ENCODE measurements at places on chromosomes 2 and 18. TPM values are rescaled to one million over a fixed set of nuclear protein-coding genes. Genes with fewer than 3 reads are reported as not detected.

DNA sequence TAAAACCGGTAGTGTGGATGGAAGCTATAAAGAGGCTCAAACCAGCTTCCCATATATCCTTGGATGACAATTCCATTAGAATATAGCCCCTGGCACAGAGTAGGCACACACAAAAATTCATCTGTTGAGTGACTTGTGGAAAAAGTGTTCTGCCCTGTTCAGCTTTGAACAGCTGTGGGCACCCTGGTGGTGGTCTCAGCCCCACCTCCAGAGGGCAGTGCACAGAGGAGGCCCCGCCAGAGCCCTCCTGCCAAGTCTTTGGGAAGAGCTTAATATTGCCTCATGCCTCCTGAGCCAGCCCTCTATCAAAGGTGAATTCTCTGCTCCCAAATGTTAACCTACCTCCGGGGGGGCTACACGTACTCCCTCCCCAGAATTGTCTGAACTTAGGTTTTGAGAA is 30.4 kb downstream of the EPAS1 start:
- H3K4me1 ChIP-seq, result peaks cover 100% of the 10 kb centered on the region
- H3K36me3 ChIP-seq, result no peaks in the 10 kb centered on the region
- DNase-seq, result no peak
- H3K27me3 ChIP-seq, result no peaks in the 10 kb centered on the region

DNA sequence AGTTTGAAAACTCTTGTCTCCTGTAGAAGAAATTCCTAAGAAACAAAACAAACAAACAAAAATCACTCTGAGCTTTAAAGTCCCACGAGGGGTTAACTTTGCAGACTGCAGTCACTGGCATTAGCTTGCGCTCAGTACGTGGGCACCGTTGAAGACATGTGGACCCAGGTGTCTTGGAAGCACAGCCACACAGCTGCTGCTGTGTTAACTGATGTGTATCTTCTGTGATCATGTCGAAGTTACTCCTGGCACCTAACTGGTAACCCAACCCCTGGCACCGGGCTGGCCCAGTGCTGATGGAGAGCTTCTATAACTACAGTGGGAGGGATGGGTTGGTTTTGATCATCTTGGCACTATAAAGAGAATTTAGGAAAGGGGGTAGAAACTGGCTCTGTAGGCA is 51.6 kb upstream of the FHL2 start:
- peaks cover 10% of the 10 kb centered on the region for H3K4me1 ChIP-seq
- H3K27ac ChIP-seq, result no peak overlapping the region
- no peaks in the 10 kb centered on the region for H3K27me3 ChIP-seq

DNA sequence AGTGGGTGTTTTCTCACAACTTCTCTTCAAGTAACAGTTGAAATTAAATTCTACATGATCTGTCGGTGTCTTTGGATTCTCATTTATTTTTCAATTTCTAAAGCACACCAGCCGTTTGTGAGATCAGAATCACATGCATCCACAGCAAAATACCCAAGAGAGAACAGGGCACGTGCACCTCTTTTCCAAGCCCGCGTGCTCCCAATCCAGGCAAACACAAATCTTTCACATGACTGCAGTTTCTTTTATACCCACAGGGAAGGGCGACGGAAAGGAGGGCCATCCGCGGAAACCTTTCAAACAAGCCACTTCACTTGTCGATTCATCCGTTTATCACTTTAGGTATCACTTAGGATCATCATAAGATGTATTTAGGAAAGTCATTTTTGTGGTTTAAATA is 13.0 kb upstream of the DAPL1 start:
- H3K36me3 ChIP-seq, result no peaks in the 10 kb centered on the region
- no peak overlapping the region for H3K27ac ChIP-seq

- H3K27me3 ChIP-seq, result no peaks in the 10 kb centered on the region
- no peak for DNase-seq
Measured at GRCh38 chr2:105798595-105798994, 53.9 kb downstream of the NCK2 start.

DNA sequence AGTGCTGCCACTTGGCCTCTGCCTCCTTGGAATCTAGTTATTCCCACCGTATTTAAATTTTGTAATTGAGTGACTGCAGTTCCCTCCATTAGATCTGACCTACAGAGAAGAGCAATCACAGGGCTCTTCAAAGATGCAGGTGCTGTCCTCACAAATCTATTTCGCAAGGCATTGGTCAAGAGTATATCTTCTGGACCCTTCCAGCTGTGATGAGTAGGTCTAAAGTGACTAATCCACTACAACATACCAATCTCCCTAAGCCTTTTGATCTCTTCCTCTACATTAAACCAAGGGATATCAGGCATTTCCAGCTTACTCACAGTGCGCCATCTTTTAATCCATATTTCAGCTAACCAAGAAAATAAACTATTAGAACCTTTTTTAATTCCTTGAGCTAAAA is 65.1 kb upstream of the COL3A1 start:
- H3K4me1 ChIP-seq, result no peaks in the 10 kb centered on the region
- H3K27ac ChIP-seq, result no peak overlapping the region
- H3K27me3 ChIP-seq, result no peaks in the 10 kb centered on the region

PLCL1 gene
- total RNA-seq, result not detected

- peak within 1 kb of the TSS; percentile 73 for H3K4me3 ChIP-seq
- no peaks in the 10 kb centered on the region for H3K36me3 ChIP-seq
- H3K27me3 ChIP-seq, result peaks cover 64% of the 10 kb centered on the region
- H3K4me1 ChIP-seq, result peaks cover 20% of the 10 kb centered on the region
- no peak within 1 kb of the TSS for H3K27ac ChIP-seq
Measured at GRCh38 chr2:171522052-171522787, at the start of gene CYBRD1. Gene CYBRD1, plus strand, starts transcription at chr2:171522474. Its CDS starts 72 bp downstream, at chr2:171522546.

GRCh38 chr2:120486441-120486840 is 140.5 kb downstream of the INHBB start:
- H3K27ac ChIP-seq, result no peak overlapping the region
- H3K4me3 ChIP-seq, result no peak overlapping the region
- no peaks in the 10 kb centered on the region for H3K36me3 ChIP-seq
- peaks cover 45% of the 10 kb centered on the region for H3K4me1 ChIP-seq

GRCh38 chr2:9434489-9434888 is 11.0 kb downstream of the CPSF3 start:
- no peaks in the 10 kb centered on the region for H3K27me3 ChIP-seq
- H3K27ac ChIP-seq, result no peak overlapping the region
- no peak for DNase-seq
- peaks cover 8% of the 10 kb centered on the region for H3K36me3 ChIP-seq

GRCh38 chr2:52343706-52344266 is 1311.9 kb upstream of the NRXN1 start:
- H3K36me3 ChIP-seq, result no peaks in the 10 kb centered on the region
- no peaks in the 10 kb centered on the region for H3K27me3 ChIP-seq
- H3K4me1 ChIP-seq, result no peaks in the 10 kb centered on the region

DNA sequence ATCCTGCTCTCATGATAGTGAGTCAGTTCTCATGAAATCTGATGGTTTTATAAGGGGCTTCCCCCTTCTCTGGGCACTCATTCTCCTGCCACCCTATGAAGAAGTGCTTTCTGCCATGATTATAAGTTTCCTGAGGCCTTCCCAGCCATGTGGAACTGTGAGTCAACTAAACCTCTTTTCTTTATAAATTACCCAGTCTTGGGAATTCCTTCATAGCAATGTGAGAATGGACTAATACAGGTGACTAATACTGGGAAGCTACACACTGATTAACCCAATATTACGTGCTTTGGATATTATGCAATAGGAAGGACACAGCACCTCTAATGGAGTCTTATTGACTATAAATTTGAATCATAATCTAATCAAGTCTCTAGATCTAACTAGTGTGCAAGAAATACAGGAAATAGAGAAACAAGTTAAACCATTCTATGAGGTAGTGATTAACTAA is 107.2 kb upstream of the ETAA1 start:
- no peaks in the 10 kb centered on the region for H3K36me3 ChIP-seq
- no peak overlapping the region for H3K4me3 ChIP-seq
- DNase-seq, result no peak
- H3K4me1 ChIP-seq, result no peaks in the 10 kb centered on the region

OTX1 gene
- total RNA-seq, result 3.0 TPM

GRCh38 chr18:10455726-10456453 is 1.5 kb downstream of the APCDD1 start:
- H3K27ac ChIP-seq, result no peak overlapping the region
- no peak overlapping the region for H3K4me3 ChIP-seq
- H3K36me3 ChIP-seq, result no peaks in the 10 kb centered on the region
- DNase-seq, result no peak
- H3K4me1 ChIP-seq, result peaks cover 45% of the 10 kb centered on the region
- H3K27me3 ChIP-seq, result peaks cover 27% of the 10 kb centered on the region

- peaks cover 63% of the 10 kb centered on the region for H3K4me1 ChIP-seq
- H3K27me3 ChIP-seq, result no peaks in the 10 kb centered on the region
- H3K27ac ChIP-seq, result no peak overlapping the region
- DNase-seq, result no peak
Measured at GRCh38 chr2:152446213-152446612, 111.2 kb downstream of the FMNL2 start.

- H3K4me3 ChIP-seq, result no peak overlapping the region
- no peak overlapping the region for H3K27ac ChIP-seq
- H3K27me3 ChIP-seq, result no peaks in the 10 kb centered on the region
Measured at GRCh38 chr18:11387880-11388279, 221.5 kb upstream of the SLC35G4 start.

DNA sequence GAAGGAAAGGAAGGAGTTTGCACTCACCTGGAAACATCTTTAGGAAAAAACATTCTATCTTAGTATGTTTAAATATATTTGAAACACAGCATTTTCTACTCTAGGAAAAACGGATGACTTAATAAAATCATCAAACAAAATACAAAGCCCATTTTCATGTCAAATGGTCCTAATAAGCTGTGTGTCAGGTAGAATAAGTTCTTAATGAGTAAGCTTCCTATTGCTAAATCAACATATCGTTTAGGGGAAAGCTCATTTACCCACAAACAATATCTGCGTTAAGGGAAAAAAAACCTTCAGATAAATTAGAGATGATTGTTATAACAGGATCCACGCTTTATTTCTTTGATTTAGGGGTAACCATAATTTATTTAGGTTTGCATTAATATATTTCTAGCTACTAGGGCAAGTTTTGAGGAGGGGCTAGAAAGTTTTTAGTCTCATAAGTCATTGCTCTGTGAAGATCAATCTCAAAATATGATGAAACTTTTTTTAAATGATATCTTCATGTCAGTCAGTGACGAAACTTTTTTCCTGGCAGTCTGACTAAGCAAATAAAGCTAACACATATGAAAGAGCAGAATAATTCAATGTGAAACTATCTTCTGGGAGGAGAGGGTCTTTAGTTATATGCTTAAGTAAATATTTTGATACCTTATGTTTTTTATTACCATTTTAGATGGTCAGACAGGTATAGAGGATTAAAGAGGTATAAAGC is 147.1 kb downstream of the WDSUB1 start:
- no peak overlapping the region for H3K27ac ChIP-seq
- H3K27me3 ChIP-seq, result no peaks in the 10 kb centered on the region
- DNase-seq, result no peak
- no peak overlapping the region for H3K4me3 ChIP-seq
- H3K4me1 ChIP-seq, result no peaks in the 10 kb centered on the region
- H3K36me3 ChIP-seq, result no peaks in the 10 kb centered on the region

DNA sequence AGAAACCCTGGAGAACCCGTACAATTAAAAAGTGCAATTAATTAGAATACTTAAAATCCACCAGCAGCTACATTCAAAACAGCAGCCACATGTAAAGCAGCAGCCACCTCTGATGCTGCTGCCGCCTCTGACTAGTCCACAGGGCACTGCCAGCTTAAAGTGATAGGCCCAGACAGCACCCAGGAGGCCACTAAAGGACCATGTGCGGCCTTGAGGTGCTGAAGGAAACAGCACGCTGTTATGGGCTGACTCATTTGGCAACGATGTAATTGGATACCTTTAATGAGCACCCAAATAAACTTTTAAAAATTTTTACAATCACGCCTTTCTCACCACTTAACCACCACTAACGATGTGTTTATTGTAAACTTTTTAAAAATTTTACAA is 209.3 kb upstream of the NCKAP5 start:
- H3K36me3 ChIP-seq, result no peaks in the 10 kb centered on the region
- DNase-seq, result no peak
- no peak overlapping the region for H3K27ac ChIP-seq
- H3K27me3 ChIP-seq, result peaks cover 5% of the 10 kb centered on the region
- peaks cover 9% of the 10 kb centered on the region for H3K4me1 ChIP-seq

- H3K27me3 ChIP-seq, result no peaks in the 10 kb centered on the region
- H3K4me1 ChIP-seq, result no peaks in the 10 kb centered on the region
- no peak overlapping the region for H3K4me3 ChIP-seq
- H3K27ac ChIP-seq, result no peak overlapping the region
Measured at GRCh38 chr2:98519156-98519555, 74.5 kb downstream of the INPP4A start.

DNA sequence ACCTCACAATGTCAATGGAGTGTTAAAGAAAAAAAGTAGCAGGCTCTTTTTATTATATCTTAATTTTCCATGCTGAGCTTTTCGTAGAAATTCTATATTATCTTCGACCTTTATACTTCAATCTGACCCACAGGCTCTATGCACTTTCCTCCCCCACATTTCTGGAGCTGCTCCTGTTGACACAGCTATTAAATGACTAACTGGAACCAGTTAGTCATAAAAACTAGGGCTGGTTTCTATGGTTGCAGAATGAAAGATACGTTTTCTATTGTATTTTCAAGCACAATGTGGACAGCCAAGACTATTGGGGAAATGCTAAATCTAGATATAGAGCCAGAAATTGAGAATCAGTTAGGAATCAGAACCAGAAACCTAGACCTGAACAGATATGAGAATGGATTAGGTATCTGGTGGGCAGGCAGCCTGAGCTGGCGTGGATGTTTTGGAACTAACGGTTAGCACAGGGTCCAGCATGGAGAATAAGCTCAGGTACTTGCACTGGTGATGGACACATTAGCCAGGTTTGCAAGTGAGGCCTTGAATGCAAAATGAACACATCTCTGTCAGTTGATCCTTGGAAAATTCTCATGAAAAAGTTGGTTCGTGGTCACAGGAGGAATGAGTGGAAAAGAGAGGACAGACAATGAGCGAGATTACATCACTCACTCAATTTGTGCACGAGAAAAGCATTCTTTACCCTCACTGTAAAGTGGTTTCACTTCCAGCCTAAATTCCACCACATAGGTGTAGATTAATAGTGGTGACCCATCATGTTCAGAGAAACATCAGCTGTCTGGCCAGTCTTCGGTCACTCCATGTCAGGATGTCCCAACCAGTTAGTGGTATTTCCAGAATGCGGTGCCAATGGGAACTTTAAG is 144.6 kb upstream of the EPHA4 start:
- no peaks in the 10 kb centered on the region for H3K36me3 ChIP-seq
- no peak for DNase-seq
- no peak overlapping the region for H3K4me3 ChIP-seq

- DNase-seq, result no peak
- no peak overlapping the region for H3K27ac ChIP-seq
- peaks cover 20% of the 10 kb centered on the region for H3K36me3 ChIP-seq
- H3K4me3 ChIP-seq, result no peak overlapping the region
Measured at GRCh38 chr2:96591494-96591893, 46.6 kb downstream of the KANSL3 start.

DNA sequence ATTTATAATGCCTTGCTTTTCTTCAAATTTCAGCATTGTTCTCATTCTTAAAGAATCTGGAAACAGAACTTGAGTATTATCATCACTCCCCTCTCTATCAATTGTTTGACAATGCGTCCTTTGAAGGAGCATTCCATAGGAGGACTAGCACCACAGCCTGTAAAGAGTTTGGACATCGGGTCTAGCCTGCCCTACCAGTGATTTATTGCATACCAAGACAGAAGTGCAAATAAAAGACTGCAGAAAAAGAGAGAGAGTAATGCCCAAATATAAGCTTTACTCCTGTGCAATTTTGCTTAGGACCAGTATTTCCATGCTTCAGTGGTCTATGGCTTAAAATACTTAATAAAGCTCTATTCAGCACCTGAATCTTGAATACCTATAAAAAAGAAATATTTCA is 55.4 kb upstream of the MAP2 start:
- no peaks in the 10 kb centered on the region for H3K27me3 ChIP-seq
- DNase-seq, result no peak
- H3K4me3 ChIP-seq, result no peak overlapping the region
- no peaks in the 10 kb centered on the region for H3K36me3 ChIP-seq
- no peak overlapping the region for H3K27ac ChIP-seq

CDH2 gene
- 18.6 TPM for total RNA-seq

EFR3B gene
- 0.42 TPM for total RNA-seq

Measured in HepG2 (cell line).